ENCODE measurements at places on chromosomes 16 and 17.

- no peak for DNase-seq
Measured at GRCh38 chr16:1991135-1991551, 1.4 kb downstream of the SYNGR3 start.

DNA sequence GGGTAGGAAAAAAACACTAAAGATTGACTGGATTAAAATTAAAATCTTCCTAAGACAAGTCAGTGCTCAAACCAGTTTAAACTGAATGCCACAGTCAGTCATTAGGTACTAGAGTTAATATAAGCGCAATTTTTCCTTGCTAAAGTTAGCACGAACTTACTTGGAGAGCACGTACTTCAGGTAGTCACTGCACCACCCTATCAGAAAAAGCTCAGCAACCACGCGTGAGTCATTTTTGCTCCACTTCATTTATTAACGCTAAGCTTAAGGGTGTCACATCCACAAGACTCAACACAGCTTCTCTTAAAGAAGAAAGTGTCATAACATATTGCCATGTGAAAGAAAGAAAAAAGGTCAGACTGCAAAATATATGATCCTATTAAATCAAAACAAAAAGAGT is 53.1 kb downstream of the TEX2 start:
- peak; percentile 89 for DNase-seq

- no peak for DNase-seq
Measured at GRCh38 chr17:12927001-12927400, 90.8 kb downstream of the ELAC2 start.

- no peak for DNase-seq
Measured at GRCh38 chr17:10738521-10739258, 8.9 kb upstream of the TMEM220 start.

- no peak for DNase-seq
Measured at GRCh38 chr17:9125722-9126121, 104.4 kb downstream of the NTN1 start.

DNA sequence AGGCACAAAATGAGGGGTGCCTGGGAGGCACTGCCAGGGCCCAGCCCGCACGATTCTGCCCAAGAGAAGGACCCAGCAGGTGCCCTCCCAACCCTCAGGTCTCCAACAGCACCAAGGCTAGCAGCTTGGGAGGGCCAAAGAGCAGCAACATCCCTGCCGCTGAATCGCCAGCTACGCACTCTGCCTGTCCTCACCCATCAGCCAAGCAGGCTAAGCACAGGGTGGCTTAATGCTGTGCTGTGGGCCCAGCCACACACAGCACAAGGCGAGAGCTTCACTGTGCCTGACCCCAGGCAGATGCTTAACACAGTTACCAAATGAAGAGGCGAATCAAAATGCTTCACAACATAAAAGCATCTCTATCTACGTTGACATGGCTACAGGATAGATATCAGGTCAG is 10.6 kb upstream of the MRPL38 start:
- no peak for DNase-seq

DNA sequence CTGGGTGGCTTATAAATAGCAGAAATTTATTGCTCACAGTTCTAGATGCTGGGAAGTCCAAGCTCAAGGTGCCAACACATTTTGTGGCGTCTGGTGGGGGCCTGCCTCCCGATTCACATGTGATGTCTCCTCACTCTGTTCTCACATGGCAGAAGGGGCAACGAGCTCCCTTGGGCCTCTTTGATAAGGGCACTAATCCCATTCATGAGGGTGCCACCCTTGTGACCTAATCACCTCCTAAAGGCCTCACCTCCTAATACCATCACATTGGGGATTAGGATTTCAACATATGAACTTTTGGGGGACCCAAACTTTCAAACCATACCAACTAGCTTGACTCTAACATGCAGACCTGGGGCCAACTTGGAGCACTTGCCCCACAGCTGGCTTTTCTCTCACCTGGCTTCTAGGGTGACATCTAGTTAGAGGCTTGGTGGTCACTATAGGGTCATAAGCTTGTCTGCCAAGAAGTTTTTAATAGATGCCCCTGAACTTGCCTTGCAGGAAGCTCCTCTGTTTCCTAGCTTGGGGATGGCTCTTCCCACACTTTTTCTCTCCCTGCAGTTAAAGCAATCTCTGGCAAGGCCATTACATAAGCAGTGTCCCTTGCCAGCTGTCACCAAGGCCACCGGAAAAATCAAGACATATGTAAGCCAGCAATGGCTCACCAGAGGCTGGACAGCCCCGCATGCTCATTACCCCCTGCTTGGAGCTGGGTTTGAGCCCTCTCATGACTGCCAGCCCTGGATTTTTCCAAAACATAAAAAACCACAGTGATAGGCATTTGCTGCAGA is 8.4 kb upstream of the MED9 start:
- no peak for DNase-seq

GRCh38 chr17:46012506-46013079 is 13.5 kb downstream of the STH start:
- no peak for DNase-seq

GRCh38 chr17:33050611-33051140 is 59.0 kb downstream of the SPACA3 start:
- peak; percentile 53 for DNase-seq

GRCh38 chr17:13429201-13429600 is 172.5 kb downstream of the HS3ST3A1 start:
- DNase-seq, result no peak

DNA sequence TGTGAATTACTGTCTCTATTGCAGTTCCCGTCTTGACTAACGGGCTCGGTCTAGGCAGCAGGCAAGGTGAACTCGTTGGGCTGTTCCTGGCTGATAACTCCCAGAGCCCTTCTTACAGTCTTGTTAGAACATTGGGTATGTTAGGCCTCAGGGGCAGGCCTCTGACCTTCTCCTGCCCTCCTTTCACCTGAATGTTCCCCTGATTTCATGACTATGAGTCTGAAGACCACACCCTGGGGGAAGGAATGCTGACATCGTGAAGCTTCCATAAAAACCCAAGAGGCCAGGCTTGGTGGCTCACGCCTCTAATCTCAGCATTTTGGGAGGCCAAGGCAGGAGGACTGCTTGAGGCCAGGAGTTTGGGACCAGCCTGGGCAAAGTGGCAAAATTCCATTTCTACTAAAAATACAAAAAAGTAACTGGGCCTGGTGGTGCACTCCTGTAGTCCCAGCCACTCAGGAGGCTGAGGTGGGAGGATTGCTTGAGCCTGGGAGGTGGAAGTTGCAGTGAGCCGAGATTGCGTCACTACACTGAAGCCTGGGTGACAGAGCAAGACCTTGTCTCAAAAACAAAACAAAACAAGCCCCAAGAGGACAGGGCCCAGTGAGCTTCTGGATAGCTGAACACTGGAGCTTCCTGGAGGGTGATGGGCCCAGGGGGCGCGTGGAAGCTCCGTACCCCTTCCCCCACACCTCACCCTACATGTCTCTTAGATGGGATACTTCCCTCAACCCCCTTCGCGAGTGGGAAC is 47.8 kb upstream of the FBXO47 start:
- DNase-seq, result no peak

DNA sequence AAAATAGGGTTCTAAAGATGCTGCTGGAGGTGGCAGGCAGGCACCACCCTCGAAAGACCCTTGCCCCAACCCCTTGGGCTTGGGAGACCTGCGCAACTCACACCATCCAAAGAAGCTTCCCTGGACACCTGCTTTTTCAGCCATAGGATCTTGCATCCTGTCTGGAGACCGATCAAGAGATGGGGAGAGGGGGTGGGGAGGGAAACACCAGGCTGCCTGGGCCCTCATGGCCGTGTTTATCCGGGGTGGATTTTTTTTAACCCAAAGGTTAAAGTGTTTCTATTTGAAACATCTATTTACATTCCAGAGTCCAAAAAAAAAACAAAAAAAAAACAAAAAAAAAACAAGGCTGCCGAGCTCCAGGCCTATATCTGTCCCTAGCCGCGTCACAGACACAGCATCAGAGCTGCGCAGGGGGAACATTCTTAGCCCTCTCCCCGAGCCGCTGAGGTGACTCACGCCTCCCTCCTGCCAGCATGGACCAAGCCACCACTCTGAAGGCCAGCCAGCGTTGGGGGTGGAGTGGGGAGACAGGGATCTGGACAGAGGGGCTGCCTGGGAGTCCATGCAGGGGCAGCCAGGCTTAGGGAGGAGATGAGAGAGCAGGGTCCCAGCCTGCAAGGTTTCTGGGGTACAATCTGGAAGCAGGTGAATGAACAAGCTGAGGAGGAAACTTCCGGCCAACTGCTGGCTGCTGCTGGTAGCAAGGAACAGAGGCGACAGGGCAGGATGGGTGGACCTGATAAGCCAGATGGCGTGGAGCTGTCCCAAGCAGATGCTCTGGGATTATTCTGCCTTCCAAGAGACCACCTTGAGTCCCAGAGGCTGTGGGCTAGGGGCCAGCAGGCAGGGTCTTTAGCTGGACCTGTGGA is 14.8 kb downstream of the HDAC5 start:
- DNase-seq, result no peak

GRCh38 chr17:10127819-10128425 is 70.5 kb downstream of the GAS7 start:
- DNase-seq, result no peak

GRCh38 chr17:31293581-31293980 is 3.5 kb downstream of the OMG start:
- DNase-seq, result no peak

DNA sequence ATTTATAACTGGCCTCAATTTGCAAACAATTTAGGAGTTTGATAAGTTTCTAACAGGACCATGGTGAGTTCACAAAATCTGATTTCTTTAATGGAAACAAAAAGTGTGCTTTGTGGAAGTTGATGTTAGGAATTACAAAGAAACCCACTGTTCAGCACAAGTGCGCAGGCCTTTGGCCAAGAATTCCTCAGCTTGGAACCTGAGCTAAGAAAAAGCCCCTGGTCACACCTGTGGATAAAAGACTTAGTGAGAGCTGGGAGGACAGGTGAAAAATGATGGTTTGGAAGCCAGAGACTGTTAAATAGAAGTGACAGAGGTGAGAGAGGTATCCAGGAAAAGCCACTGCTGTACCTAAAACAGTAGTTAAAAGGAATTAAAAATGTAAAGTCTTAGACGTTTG is 64.7 kb downstream of the PRKCA start:
- no peak for DNase-seq

- DNase-seq, result peak; percentile 55
Measured at GRCh38 chr16:67862623-67863583, 9.9 kb upstream of the EDC4 start.

GRCh38 chr16:83948914-83949723 is 3.9 kb upstream of the OSGIN1 start:
- DNase-seq, result no peak

- DNase-seq, result no peak
Measured at GRCh38 chr16:70416748-70417616, 21.9 kb downstream of the ST3GAL2 start.

GRCh38 chr16:63361032-63361624 is 1324.9 kb upstream of the CDH8 start:
- DNase-seq, result peak; percentile 64

DNA sequence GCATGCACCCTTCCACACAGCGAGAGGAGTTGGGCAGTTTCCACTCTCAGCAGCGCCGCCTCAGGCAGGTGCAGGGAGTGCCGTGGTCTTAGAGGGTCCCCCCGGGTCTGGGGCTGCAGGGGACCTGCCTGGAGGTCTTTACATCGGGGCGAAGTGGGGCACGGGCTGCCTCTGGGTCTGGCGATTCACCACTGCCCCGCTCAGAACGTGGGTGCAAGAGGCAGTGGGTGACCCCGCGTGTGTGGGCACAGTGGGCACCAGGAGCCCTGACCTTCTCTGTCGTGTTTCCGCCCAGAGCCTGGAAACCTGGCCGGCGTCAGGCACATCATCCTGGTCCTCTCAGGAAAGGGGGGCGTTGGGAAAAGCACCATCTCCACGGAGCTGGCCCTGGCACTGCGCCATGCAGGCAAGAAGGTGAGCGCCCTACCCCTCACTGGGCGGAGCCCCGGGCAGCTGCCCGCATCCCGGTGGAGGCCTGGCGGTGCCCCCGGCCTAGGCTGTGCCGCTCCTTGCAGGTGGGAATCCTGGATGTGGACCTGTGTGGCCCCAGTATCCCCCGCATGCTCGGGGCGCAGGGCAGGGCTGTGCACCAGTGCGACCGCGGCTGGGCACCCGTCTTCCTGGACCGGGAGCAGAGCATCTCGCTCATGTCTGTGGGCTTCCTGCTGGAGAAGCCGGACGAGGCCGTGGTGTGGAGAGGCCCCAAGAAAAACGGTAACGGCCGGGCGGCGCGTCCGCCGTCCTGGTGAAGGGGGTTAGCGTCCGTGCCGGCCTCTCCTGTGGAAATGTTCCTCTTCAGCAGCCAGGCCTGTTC is 3.7 kb downstream of the NUBP2 start:
- no peak for DNase-seq

DNA sequence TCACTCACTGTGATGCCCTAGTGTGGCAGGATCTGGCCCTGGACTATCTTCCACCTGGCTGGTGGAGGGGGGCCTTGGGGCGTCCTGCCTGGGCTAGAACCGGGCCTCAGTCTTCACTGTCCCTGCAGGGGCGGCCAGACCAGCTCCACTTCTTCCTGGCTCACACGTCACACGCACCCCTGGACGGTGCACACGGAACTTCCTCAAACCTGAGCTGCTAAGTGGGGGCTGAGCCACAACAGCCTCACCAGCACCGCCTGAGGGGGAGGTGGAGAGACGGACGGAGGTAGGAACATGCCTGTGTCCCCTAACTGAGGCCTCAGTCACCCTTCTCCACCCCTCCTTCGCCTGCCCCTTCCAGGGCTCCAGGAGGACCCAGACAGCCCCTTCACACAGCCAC is 36.6 kb downstream of the TIMM22 start:
- peak; percentile 15 for DNase-seq

All from epithelial cell of esophagus (primary cell).